Muscle of leg (tissue), 16 donors: ENCODE measurements at places on chromosomes 7 and 10. TPM values are rescaled to one million over a fixed set of nuclear protein-coding genes. Genes with fewer than 3 reads are reported as not detected.

GRCh38 chr7:141097430-141097829 is 23.6 kb downstream of the TMEM178B start:
- H3K4me1 ChIP-seq, result no peaks in the 10 kb centered on the region
- DNase-seq, result peak; percentile 13
- no peaks in the 10 kb centered on the region for H3K36me3 ChIP-seq
- no peak overlapping the region for H3K4me3 ChIP-seq

The SEMA3D gene
- 19.8 TPM for total RNA-seq

The MYO3A gene
- total RNA-seq, result 0.84 TPM

GRCh38 chr10:89373916-89374711 is 3.7 kb upstream of the IFIT1B start:
- H3K27me3 ChIP-seq, result no peaks in the 10 kb centered on the region
- H3K4me1 ChIP-seq, result peaks cover 35% of the 10 kb centered on the region
- H3K27ac ChIP-seq, result peak overlapping the region; percentile 69
- H3K36me3 ChIP-seq, result no peaks in the 10 kb centered on the region
- no peak overlapping the region for H3K4me3 ChIP-seq
- peak; percentile 97 for DNase-seq

DNA sequence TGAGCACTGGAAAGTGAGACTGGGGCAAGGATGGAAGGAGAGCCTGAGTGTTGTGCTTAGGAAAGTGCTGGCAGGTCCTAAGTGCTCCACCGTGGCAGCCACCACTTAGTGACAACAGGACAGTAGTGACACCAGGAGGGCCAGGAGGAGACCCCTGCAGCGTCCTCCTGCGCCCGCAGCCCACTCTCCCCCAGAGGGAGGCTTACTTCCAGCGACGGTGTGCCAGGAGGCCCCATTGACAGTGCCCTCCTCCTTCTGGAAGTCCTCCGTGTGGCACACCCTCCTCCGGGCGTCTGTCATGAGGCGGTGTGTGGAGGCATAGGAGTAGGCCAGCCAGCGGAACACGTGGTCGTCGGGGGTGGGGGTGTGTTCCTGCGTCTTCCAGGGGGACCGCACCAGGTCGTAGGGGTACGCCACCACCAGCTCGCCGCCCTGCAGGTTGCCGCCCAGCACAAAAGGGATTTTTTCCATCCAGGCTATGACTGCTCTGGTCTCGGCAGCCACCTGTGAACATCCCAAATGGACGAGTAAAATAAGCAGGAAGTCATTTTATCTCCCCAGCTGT is 95.6 kb downstream of the GPR26 start:
- no peaks in the 10 kb centered on the region for H3K4me1 ChIP-seq
- no peak overlapping the region for H3K27ac ChIP-seq
- H3K36me3 ChIP-seq, result no peaks in the 10 kb centered on the region

The GPR26 gene
- not detected for total RNA-seq

DNA sequence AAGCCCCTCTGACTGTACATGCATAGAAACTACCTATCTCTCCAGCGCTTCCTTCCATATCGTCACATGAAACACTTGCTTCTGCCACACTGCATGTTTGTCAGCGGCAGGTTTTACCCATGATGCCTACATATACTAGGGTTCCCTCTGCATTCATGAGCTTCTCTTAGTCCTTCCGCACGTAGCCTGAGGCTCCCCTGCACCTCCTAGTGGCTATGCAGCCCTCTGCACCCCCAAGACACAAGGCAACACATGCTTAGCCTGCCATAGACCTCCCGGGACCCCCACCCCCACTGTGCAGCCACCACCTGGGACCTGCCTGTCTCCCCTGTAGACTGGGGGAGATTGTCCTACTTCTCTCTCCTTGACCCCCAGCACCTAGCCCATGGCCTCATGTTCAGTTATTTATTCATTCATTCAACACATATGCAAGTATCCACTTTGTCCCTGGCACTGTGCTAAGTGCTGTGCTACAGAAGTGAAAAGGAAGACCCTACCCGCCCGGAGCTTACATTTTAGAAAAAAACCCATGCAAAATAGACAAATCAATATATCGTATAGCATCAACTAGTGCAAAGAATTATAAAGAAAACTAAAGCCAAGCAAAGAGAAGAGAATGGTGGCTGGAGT is 23.5 kb downstream of the TMEM273 start:
- no peaks in the 10 kb centered on the region for H3K27me3 ChIP-seq
- no peak overlapping the region for H3K27ac ChIP-seq
- H3K4me1 ChIP-seq, result peaks cover 24% of the 10 kb centered on the region
- no peaks in the 10 kb centered on the region for H3K36me3 ChIP-seq
- no peak overlapping the region for H3K4me3 ChIP-seq

GRCh38 chr10:77564731-77565589 is 72.6 kb downstream of the KCNMA1 start:
- no peaks in the 10 kb centered on the region for H3K36me3 ChIP-seq
- H3K27ac ChIP-seq, result peak overlapping the region; percentile 20
- H3K4me3 ChIP-seq, result no peak overlapping the region
- peaks cover 43% of the 10 kb centered on the region for H3K4me1 ChIP-seq
- DNase-seq, result peak; percentile 30
- peaks cover 2% of the 10 kb centered on the region for H3K27me3 ChIP-seq

DNA sequence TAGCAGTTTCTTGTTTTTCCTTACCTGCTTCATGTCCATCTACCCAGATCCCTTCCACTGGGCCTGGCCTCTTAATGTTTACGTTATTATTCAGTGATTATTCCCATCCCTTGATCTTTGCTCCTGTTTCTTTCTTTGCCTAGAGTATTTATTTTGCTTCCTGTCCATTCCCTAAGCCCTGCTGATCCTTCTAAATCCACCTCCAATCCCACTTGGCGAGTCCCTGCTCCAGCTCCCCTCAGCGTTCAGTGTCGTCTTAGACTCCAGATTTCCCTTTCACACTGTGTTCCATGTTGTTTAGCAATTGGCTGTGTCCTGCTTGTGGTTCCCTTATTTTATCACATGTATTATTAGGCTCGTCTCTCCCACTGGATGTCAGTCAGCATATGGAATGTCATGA is 7.3 kb downstream of the PPP2R2D start:
- H3K27me3 ChIP-seq, result no peaks in the 10 kb centered on the region
- DNase-seq, result no peak
- no peak overlapping the region for H3K27ac ChIP-seq
- H3K4me1 ChIP-seq, result peaks cover 4% of the 10 kb centered on the region

The RHOBTB1 gene
- total RNA-seq, result 31.9 TPM

DNA sequence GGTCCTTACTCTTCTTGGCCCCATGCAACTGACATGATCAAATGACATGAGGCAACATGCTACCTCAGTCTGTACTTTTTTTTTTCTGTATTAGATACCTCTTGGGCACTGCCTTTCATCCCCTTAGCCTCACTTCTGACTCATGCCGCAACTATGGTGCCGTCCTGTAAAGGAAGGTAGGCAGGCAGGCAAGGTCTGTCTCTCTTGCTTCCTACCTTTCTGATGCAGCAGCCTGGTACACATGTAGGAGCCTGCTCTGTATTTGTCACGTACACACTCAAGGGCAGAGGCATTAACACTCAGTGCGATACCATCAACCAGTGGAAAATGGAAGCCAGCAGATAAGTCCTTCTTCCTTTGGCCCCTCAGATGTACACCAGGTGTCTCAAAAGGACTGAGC is 146.7 kb downstream of the ATE1 start:
- H3K4me1 ChIP-seq, result no peaks in the 10 kb centered on the region
- no peaks in the 10 kb centered on the region for H3K27me3 ChIP-seq
- no peaks in the 10 kb centered on the region for H3K36me3 ChIP-seq
- no peak for DNase-seq
- no peak overlapping the region for H3K27ac ChIP-seq
- H3K4me3 ChIP-seq, result no peak overlapping the region

The CPA2 gene
- 0.44 TPM for total RNA-seq

The CHN2 gene
- total RNA-seq, result 10.2 TPM

GRCh38 chr10:80441831-80442230 is 12.3 kb upstream of the TSPAN14 start:
- H3K27ac ChIP-seq, result no peak overlapping the region
- H3K36me3 ChIP-seq, result no peaks in the 10 kb centered on the region
- DNase-seq, result no peak
- no peak overlapping the region for H3K4me3 ChIP-seq
- no peaks in the 10 kb centered on the region for H3K27me3 ChIP-seq

GRCh38 chr7:12067156-12067831 is 143.8 kb upstream of the TMEM106B start:
- H3K27me3 ChIP-seq, result no peaks in the 10 kb centered on the region
- H3K36me3 ChIP-seq, result no peaks in the 10 kb centered on the region
- H3K4me3 ChIP-seq, result no peak overlapping the region
- no peak overlapping the region for H3K27ac ChIP-seq

DNA sequence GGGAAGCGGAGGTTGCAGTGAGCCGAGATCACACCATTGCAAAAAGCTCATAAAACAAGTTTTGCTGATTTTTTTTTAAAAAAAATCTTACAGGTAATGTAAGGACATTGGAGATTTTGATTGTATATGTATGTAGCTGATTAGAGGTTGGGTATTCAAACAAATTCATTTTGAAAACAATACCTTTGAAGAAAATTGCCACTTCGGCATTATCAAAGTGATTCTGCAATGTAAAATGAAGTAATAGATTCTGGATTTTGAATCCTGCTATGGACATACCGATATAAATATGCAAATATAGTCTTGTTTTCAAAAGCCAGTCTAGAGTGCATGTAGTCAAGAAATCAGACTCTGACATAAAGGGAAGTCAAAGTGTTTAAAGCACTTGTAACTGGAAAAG is 12.4 kb upstream of the IGF2BP3 start:
- no peaks in the 10 kb centered on the region for H3K36me3 ChIP-seq
- H3K27me3 ChIP-seq, result peaks cover 2% of the 10 kb centered on the region
- no peak overlapping the region for H3K27ac ChIP-seq
- no peak for DNase-seq
- no peaks in the 10 kb centered on the region for H3K4me1 ChIP-seq

The PAX2 gene
- total RNA-seq, result not detected

DNA sequence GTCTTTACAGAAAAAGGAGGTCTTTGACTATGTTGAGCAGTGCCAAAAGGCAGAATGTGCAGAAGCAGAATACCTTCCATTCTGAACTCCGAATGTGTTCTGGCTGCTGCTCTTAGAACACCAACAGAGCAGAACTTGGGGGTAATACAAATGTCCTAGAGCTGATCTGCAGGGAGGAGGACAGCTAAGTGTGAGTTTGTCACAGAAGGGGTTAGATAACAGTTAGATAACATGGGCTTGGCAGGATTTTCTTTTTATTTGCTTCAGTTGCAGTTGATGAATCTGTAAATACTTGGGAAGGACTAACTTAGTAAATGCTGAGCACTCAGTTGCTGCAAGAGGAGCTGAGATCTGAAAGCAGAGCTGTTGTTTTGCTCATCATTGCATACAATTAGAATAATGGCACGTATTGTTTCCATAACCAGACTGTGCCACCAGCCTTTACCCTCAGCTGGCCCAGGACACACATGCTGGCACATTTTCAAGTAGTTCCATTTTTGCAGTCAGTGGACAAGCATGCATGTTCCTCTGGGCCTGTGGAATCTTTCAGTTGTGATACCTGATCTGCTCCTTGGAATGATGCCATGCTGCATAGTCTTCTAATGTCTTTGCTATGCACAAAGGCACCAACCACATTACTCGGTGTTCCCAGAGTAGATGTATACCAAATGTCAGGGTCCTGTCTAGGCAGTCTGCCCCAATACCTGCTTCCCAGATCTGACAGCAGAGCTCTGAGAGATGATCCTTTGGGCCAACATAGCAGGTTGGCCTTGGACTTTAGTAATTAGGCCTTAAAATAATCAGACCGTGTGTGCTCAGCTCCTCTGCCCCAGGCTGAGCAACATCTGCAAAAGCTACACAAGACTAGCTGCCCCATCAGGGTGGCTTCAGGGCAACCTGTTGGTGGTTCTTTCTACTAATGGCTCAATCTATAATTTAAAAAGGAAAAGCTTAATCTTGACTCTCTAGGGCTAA is 55.7 kb downstream of the GSDME start:
- no peaks in the 10 kb centered on the region for H3K27me3 ChIP-seq
- H3K27ac ChIP-seq, result peak overlapping the region; percentile 71
- H3K36me3 ChIP-seq, result no peaks in the 10 kb centered on the region

GRCh38 chr10:95467162-95467599 is 94.0 kb downstream of the SORBS1 start:
- no peaks in the 10 kb centered on the region for H3K27me3 ChIP-seq
- no peaks in the 10 kb centered on the region for H3K36me3 ChIP-seq
- peak overlapping the region; percentile 81 for H3K27ac ChIP-seq
- DNase-seq, result peak; percentile 81

- H3K4me3 ChIP-seq, result no peak overlapping the region
- peaks cover 37% of the 10 kb centered on the region for H3K4me1 ChIP-seq
These were observed 17.9 kb upstream of the MYL7 start for GRCh38 chr7:44158873-44159631.

DNA sequence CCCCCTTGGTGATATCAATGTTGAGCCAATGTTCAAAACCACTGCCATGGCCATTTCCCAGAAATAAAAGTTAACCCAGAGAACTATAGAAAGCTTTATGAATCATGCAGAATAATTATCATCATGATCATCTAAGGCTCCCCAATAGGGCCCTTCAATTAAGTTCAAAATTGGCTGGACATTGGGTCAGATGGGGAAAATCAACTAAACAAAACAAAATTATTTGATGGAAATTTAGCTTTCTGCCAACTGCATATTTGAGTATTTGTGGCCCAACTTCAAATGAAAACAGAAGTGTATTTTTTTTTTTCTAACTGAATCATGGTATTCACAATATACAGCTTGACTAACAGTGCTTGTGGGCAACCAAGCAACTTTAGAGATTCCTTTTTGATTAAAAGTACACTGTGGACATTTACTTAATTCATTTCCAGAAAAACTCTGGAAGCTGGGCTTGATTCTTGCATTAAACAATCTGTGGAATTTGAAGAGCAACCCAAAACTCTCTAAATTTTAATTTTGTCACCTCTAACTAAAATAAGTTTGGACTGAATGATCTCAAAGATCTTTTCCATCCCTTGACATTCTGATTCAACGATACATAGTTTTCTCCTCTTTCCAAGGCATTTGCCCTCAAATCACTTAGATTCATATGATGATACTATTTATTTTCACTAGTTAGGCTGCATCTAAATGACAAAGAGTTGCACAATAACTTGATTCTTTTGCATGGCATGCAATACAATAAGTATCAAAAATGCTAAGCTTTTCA is 203.2 kb downstream of the AHR start:
- H3K27me3 ChIP-seq, result no peaks in the 10 kb centered on the region
- DNase-seq, result peak; percentile 74
- H3K36me3 ChIP-seq, result no peaks in the 10 kb centered on the region
- peak overlapping the region; percentile 22 for H3K27ac ChIP-seq
- H3K4me1 ChIP-seq, result no peaks in the 10 kb centered on the region

- peak overlapping the region; percentile 64 for H3K27ac ChIP-seq
- H3K36me3 ChIP-seq, result no peaks in the 10 kb centered on the region
- H3K27me3 ChIP-seq, result no peaks in the 10 kb centered on the region
- DNase-seq, result peak; percentile 39
- H3K4me1 ChIP-seq, result peaks cover 6% of the 10 kb centered on the region
These were observed 155.3 kb downstream of the PLXDC2 start for GRCh38 chr10:19971343-19972052.

The FKBP9 gene
- total RNA-seq, result 153 TPM

- H3K27me3 ChIP-seq, result no peaks in the 10 kb centered on the region
- H3K36me3 ChIP-seq, result no peaks in the 10 kb centered on the region
- peak; percentile 19 for DNase-seq
These were observed 16.0 kb downstream of the PAPSS2 start for GRCh38 chr10:87675396-87676376.

GRCh38 chr10:22679608-22680007 is 34.8 kb downstream of the PIP4K2A start:
- no peak for DNase-seq
- no peak overlapping the region for H3K4me3 ChIP-seq
- H3K4me1 ChIP-seq, result peaks cover 10% of the 10 kb centered on the region
- no peak overlapping the region for H3K27ac ChIP-seq
- no peaks in the 10 kb centered on the region for H3K27me3 ChIP-seq
